Mesothelial cell of epicardium (in vitro differentiated cells): ENCODE measurements at places on chromosomes 2 and 18.

- no peak for DNase-seq
Measured at GRCh38 chr2:104430852-104431251, 423.1 kb upstream of the POU3F3 start.

DNA sequence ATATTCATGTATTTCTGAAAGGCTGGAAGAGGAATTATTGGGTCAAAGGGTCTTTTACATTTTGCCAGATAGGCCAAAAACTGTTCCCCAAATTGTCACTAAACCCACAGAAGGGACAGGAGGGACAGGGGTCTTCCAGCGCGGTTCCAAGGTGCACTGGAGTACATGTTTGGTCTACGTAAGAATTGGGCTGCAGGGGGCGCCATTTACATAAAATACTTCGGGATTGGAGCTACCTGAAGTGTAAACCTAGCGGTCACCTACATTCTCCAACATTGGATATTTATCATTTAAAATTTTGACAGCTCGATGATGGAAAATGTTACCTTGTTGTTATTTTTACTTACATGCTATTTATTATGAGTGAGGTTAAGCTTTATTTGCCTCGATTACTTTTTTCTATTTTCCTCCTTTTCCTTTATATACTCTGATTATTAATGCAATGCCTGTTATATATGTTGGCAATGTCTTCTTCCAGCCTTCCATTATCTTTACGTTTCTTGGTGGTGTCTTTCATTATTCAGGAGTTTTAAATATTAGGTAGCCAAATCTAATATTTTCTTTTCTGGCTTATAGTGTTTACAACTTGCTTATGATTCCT lies 43.0 kb upstream of the RAB6C start:
- no peak for DNase-seq

DNA sequence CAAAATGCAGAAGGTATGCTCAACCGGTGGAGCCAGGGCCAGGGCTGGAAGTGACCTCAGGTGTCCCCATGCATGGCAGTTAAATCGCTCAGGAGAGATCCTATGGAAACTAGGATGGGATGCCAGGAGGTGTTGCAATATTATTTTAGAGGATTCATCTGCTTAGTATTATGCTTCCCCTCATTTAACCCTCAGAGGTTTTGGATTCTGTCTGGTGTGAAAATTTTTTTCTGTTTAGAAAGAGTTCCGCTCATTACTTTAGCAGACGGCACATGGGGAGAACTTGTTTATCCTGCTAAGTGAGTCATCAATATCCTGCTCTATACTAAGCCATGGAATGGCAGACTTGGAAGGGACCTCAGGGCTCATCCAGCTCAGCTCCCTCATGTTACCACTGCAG lies 42.5 kb downstream of the TRIB2 start:
- no peak for DNase-seq

- peak; percentile 16 for DNase-seq
Measured at GRCh38 chr2:239930378-239930777, 94.8 kb downstream of the NDUFA10 start.

- DNase-seq: no peak
Measured at GRCh38 chr2:77590298-77590917, 68.2 kb upstream of the LRRTM4 start.

DNA sequence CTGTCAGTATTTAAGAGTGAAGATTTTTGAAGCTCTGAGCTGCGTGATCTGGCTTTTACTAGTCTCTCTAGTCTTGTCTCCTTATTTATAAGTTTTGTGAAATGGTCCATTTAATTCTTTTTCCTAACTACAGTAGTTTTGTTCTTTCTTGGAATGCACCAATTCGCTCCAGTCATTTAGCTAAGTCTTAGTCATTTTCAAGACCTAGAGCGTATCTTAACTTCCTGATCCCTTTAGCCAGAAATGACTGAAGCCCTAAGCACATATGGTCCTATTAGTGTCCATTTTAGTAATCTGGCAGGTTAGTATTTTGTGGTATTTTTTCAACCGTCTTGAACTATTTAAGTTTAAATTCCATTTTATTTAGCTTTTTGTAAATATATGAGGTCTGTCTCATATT lies 3.6 kb downstream of the BIRC6 start:
- no peak for DNase-seq

- peak; percentile 54 for DNase-seq
Measured at GRCh38 chr18:51196811-51197660, 445 bp downstream of the MEX3C start.

DNA sequence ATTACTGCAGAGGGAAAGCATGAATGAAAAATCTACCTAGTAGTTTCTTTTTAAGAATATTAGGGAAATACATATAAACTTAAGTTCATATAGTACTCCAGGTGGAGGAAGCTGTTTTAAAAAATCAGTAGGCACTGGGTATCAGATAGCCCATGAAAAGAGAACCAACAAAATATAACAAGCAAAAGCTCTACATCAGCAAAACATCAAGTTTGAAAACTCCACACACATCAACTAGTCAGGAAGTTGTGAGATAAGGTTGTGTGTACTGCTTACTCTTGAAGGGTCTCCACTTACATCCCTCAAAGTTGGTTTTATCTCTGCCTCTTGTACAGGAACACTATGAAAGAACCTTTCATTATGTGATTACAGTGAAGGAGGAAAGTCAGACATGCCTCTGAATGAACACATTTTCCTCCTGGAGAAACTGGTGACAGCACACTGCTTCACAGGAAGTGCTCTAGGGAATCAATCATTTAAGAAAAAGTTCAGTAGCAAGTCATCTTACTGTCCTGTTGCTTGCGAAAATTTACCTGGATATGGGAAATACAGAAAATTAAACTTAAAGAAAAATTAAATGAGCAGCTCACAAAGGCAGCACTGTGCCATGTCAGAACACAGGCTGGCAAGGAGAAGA lies 57.7 kb downstream of the THADA start:
- DNase-seq: no peak

- DNase-seq: peak; percentile 66
Measured at GRCh38 chr2:127064642-127065250, 42.2 kb downstream of the BIN1 start.

DNA sequence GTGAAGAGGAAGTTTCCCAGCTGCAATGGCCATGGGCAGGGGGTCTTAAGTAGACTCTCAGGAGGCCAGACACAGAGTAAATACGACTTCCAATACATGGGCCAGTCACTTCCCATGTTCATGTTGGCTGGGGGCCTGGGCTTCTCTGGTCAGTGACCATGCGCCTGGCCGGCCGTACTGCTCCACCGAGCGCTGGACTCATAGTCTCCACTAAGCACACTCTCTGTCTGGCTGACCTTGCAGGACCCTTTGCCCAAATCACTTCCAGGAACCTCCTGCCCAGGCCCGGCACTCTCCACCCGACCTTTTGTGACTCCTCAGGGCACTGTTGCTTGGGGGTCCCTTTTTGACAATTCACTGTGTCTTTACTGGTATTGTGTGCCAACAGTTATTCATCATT lies 69.3 kb downstream of the SOWAHC start:
- no peak for DNase-seq

DNA sequence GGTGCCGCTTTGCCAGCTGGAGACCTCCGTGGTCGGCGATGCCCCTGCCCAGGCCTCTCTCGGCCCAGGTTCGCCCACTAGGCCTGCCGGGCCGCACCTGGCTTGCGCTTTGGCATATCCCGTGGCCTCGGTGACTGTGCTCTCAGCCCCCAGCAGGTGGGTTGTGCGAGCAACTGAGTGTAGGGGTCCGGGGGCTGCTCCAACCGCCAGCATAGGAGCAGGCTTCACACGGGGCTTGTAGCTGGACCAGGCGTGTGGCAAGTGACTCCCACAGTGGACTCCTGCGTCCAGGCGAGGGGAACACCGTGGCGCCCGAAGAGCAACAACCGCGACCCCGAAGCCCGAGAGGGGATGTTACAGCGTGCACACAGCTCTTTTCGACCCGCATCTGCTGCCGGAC lies 9.7 kb downstream of the TRAPPC12 start:
- no peak for DNase-seq

GRCh38 chr18:50569930-50570329 lies 10.0 kb downstream of the MAPK4 start:
- no peak for DNase-seq

DNA sequence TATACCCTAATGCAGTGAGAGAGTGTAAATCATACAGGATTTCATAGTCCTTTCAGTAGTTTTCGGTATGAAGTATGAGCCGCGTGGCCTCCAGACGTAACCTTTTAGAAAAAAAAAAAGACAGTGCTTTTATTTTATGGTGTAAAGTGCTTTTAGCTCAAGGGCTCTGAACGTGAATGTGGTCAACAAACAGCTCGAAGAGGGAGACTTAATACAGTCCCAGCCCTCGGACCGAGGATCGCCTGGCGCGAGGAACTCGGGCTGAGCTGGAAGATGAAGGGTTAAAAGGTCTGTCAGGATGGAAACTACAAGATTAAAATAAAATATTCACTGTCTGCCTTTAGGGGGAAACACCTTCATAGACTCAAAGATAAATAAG lies 4.0 kb upstream of the BCL11A start:
- DNase-seq: no peak

DNA sequence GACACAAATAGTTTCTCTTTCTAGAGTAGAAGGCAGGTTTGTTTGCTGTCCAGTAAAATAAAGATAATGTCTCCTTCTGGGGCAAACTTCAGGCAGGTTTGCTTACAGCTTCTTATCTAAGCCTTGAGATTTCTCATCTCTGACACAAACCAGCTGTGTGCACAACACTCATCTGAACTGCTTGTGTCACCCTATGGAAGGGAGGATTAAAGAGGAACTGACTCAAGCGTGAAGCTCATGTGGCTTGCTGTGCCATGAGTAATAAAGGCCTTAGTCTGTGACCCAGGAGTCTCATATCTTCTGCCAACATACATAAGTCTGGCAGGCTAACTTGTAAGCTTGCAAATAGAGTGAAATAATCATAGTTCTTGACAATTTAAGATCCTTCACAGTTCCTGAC lies 24.2 kb upstream of the CPO start:
- no peak for DNase-seq

- DNase-seq: no peak
Measured at GRCh38 chr2:144464730-144465129, 55.2 kb downstream of the ZEB2 start.

DNA sequence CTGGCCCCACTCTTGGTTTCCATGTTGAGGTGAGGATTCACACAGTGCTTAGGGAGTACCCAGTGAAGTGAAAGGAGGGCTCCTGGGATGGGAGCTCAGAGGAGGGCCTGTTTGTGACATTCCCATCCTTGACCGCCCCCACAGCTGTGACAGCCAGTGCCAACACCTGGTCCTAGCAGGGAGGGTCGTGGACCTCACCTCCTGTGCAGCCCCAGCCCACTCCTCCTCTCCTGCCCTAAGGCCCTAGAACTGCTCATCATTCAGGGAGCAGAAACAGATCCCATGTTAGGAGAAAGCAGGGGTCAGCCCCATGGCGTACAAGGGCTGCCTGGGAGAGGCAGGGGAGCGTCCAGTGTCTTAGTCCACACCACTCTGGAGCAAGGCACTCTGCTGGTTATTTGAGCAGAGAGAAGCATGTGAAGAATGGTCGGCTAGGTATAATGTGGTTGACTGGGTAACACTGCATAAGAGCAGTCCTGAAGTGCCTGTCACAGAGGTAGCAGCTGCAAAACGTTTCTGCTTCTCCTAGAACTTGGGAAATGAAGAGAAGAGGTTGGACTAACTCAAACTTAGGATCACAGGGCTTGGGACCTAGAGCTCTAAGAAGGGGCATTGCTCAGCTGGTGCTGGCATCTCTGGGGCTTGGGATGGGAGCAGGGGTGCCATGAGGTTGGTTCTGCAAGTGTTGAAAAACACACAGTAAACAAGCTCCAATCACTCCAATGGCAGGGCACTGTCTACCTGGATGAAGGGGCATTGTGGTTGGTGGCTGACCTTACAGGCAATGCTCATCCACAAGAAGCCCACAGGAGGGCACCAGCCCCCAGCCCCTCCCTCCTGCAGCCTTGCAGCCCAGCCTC lies 55.6 kb downstream of the FAM168B start:
- DNase-seq: no peak

DNA sequence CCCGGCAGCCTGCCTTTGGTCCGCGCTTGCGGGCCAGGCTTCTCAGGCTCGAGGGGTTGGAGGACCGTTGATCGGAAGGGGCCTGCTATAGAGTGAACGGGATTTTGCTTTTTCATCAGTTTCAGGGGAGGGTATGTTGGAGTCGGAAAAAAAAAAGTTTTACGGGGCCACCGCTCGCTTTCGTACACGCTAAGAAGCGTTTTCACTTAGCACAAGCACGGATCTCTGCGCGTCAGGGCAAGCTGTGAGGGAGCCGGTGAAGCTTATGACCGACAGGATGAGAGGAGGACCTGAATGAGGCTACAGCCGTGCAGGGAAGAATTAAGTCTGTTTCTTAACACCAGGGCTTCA lies 443 bp downstream of the CPSF3 start:
- no peak for DNase-seq

DNA sequence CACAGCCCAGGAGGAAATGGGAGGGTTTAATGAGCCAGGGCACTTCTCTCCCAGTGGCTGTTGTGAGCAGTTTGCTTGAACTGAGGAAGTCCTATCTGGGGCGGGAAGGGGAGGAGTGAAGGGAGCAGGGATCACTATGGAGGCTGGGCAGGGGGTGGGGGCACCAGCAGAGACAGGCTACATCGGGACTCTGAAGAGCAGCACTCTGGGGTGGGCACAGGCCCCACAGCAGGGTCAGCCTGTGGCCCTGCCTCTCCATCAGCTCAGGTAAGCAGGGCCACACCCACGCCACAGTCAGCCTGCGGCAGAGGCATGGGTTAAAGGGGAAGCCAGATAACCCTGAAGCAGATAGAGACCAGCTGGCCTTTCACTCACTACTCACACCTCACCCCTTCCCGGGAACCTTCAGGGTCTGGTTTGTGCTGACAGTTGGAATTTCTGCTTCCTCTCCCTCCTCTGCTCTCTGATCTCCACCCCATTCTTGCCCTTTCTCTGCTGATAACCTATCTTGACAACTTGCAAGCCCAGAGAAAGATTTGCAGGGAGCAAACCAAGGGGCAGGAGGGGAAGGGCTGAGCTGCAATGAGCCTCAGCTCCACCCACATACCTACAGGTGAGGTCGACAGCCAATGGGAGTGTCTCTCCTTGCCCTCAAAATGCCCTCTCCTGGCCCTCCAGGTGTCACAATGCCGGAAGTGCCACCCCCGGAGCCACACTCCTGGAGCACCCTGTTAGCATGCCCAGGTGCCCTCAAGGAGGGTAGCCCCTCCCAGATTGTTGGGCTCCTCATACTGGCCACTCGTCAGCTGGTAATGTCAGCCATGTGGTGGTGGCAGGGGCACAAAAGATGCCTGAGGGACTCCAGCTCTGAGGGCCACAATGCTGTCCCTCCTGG lies 3.7 kb downstream of the SIGLEC15 start:
- no peak for DNase-seq

DNA sequence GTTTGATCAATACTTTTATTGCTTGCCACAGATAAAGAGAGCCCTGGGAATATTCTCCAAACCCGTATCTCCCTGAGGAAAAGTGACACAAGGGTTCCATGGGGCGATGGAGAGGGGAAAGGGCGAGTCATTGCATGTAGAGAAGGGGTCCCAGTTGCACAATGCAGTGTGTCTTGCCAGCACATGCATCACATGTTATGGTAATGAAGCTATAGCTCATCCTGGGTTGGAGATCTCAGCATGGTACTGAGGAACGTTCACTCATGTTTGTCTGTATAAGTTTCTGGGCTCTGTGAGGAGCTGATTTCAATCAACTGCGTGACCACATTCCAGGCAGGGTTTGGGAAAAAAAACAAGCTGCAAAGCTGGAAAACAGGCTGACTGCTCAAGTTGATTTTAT lies 220.7 kb upstream of the MC4R start:
- no peak for DNase-seq
